ENCODE measurements at places on chromosomes 3 and 15.

- no peak for DNase-seq
These were observed 181.0 kb upstream of the PPP2R3A start for GRCh38 chr3:135784557-135784956.

GRCh38 chr3:143538577-143538981, 309.7 kb downstream of the SLC9A9 start:
- DNase-seq: no peak

DNA sequence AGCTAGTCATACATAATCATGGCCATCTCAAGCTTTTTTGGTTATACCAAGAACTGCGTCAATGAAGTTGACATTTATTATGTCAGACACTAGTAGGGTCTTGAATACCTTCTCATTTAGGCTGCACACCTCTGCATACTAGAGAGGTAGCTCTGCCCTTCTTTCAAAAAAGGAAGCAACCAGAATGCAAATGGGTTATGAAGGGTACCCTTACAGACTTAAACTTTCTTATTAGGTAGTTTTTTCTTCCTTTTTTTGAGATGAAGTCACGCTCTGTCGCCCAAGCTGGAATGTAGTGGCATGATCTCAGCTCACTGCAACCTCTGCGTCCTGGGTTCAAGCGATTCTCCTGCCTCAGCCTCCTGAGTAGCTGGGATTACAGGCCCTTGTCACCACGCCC, 3.3 kb downstream of the PCNP start:
- DNase-seq: no peak

- no peak for DNase-seq
These were observed 152.5 kb upstream of the P2RY1 start for GRCh38 chr3:152682477-152682876.

- DNase-seq: no peak
These were observed 23.6 kb downstream of the HEG1 start for GRCh38 chr3:125032100-125032643.

DNA sequence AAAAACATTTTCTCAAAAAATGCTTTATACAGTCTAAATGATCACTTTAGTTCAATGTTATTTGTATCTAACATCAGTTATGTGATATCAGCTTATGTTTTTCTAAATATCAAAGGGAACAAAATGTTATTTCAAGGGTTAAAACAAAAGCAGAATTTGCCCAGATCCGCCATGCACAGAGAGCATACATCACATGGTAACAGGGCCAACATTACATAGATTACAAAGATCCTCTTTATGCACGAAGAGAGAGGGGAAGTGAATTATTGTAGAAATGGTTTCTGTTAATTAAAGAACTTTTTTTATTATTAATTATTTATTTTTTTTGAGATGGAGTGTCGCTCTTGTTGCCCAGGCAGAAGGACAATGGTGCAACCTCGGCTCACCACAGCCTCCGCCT, 100.8 kb upstream of the MME start:
- no peak for DNase-seq

DNA sequence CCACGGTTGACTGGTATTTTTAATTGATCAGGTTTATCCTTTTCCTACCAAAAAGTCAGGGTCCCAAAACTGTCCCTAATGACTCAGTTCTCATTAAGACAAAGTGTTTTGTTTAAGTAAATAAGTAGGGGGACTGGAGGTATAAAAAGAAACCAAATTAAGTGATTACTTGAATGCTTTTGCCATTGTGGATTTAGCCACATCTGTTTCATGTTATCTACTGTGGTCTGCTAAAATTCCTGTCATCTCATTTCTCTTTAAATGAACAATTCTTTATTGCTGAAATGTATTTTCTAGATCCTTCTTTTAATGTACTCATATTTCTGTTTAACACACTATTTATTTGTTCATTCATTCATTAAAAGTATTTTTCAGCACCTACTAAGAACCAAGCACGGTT, 625.9 kb upstream of the ADAMTS9 start:
- DNase-seq: no peak

GRCh38 chr15:99514306-99514705, 51.5 kb upstream of the MEF2A start:
- DNase-seq: no peak

DNA sequence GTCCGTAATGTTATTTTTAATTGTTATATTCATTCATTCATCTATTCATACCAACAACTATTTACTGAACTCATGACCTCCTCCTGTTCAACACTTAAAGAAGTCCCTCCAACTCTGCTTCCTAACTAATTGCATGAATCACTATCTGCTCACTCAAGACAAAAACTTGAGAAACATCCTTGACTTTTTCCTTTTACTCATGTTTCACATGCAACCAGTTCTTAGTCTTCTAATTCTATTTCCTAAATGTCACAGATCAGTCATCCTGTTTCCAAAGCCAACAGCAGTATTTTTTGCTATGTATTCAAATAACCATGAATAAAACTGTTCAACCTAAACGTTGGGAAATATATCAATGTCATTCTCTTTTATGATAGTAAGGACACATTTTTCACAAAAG, 124.6 kb upstream of the GBE1 start:
- DNase-seq: no peak

DNA sequence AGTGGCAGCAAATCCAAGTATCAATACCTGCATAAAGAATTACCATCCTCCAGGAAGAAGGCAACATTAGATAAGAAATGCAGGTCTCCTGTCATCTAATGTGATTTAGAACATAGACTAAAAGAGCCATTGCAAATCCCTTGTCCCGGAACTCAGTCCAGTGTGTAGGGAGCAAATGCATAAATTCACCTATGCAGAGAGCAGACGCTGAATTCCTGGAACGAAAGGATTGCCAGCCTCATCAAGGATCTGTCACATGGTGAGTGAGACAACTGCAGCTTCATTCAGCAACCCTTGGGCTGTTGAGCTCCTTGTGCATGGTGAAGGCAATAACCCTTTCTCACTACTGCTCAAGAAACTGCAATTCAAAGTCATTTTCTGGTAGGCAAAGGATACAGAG, 696.8 kb upstream of the CFAP20DC start:
- DNase-seq: no peak

- no peak for DNase-seq
These were observed 855 bp upstream of the ABHD5 start for GRCh38 chr3:43689766-43690399.

DNA sequence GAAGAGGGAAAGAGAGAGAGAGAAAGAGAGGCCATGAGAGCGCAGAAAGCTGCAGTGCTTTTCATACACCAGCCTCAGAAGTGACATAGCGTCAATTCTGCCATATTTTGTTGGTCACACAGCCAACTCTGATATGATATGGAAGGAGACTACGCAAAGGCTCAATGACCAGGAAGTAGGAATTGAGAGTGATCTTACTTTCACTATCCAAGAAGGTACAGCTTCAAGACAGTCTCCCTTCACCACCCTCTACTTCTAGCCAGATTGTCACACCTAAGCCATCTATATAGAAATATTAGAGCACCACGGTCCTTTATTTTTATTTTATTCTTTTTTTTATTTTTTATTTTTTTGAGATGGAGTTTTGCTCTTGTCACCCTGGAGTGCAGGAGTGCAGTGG, 21.1 kb downstream of the PARP15 start:
- DNase-seq: no peak

- no peak for DNase-seq
These were observed 1.7 kb downstream of the BNC1 start for GRCh38 chr15:83282776-83283137.

GRCh38 chr15:57626713-57627440, 35.2 kb downstream of the MYZAP start:
- peak; percentile 36 for DNase-seq

GRCh38 chr3:48402281-48402732, 27.6 kb downstream of the PLXNB1 start:
- no peak for DNase-seq

- DNase-seq: no peak
These were observed 3.5 kb downstream of the SERINC4 start for GRCh38 chr15:43796566-43796965.
